ENCODE measurements at places on chromosomes 7 and 10.

DNA sequence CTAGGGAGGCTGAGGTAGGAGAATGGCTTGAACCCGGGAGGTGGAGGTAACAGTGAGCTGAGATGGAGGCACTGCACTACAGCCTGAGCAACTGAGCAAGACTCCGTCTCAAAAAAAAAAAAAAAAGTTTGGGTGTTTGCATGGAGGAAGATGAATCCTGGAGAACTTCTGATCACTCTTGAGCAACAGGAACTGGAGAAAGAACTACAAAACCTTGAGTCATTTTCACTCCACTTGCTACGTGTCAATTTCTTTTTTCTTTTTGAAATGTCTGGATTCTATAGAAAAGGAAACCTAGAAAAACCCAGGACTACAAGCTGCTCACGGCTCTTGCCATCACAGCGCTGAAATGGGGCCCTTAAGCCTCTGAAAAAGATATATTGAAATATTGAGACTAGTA lies 189.6 kb upstream of the NRP1 start:
- no peak for DNase-seq

DNA sequence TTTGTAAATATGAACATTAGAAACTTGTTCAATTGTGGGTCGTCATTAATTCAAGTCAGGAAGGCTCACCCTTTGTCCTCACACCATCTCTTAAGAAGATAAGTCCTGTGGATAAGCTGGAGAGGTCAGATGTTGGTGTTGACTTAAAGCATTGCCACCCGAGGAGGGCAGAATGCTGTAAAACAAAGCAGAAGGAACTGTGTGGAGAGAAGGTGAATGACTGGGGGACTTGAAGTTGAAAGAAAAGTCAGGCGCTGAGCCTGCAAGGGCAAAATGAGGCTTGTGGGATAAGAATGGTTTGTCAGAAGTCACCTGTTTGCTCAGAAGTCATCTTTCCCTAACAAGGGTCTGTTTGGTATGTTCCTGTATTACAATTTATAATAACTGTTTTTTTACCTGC lies 9.1 kb downstream of the RPA3 start:
- no peak for DNase-seq

DNA sequence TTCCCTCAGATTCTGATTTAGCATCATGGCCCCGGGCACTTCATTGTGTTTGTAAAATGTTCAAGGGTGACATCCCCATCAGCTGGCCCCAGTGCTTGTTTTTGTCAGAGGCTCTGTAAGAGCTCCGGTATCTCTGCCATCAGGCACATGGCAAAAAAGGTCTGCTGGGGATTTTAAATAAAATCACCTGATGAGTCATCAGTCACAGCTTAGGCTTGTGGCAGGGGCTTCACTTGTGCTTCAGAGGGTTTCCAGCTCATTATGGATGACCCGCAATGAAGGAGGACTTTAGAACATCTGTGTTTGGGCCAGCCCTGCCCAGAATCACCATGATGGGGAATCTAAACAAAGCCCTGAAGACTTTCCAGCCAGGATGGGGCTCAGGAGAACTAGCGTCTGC lies 259.9 kb downstream of the ZEB1 start:
- no peak for DNase-seq

DNA sequence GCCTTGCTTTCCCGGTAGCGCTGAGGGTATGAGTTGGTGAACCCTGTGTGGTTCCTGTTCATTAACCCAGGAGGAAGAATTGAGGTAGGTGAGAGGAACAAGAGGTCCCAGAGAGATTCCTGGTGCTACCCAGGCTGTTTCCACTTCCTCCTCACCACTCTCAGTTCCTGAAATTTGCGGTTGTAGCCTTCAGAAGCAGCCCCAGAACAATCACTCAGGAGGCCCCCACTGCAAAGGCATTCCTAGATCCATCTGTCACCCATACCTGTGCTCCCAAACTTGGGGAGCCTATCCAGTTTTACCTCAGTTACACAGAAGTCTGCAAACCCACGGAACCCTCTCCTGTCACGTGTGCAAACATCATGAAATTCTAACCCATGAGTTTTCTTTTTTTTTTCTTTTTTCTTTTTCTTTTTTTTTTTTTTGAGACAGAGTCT lies 9.0 kb upstream of the PIP4K2A start:
- DNase-seq = no peak

GRCh38 chr7:134919240-134919641 lies 67.1 kb upstream of the AGBL3 start:
- DNase-seq = no peak

DNA sequence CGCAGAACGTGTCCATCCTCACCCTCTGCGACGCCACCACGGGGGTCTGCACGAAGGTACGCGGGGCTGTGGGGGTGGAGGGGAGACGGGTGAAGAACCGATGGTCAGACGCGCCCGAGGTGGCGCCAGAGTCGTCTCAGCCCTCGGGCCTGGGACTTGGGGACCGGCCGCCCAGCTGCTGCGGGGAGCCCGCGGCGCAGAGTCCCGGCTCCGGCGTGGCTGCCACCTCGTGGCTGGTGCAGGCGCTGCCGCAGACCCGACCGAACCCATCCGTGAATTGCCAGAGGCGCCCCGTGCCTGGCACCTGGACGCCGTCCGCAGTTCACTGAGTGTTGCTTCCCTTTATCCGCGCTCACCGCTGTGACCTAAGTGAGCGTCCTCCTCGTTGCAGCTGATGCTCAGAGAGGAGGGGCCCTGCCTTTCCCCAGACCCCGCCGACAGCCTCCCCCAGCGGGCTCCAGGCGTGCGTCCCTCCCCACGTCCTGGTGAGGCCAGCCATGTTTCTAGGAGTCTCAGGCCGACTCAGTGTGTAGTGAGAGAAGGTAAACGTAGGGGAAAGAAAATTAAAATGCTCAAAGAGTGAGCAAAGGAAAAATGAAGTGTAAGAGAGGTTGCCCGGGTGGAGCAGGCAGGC lies 208.7 kb downstream of the PAXIP1 start:
- peak; percentile 47 for DNase-seq

GRCh38 chr10:44760513-44760912 lies 150.6 kb upstream of the TMEM72 start:
- DNase-seq = no peak

DNA sequence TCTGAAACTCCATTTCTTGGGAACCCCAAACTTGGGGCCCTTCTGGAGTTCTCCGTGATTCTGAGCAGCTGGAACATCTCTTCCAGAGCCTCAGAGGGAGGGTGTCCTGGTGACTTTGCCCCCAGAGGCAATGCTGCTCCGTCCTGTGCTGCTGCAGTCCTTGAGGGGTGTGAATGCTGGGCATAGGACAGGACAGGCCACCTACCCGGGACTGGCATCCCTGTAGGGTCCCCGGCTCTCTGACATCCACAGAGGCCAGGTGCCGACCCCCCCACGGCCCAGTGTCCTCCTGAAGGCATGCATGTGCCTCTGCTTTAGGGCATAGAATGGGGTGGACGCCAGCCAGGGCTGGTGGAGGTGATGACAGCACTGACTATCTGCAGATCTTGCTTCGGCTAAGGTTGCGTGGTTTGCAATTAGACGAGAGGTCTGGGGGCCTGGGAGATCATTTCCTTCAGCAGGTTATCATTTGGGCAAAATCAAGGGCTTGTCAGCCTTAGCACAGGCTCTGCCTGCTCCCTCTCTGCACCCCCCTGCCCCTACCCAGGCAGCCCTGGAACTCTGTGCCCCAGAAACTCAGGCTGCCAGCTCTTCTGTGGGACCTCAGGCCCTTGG lies 136.9 kb upstream of the GPR26 start:
- no peak for DNase-seq

DNA sequence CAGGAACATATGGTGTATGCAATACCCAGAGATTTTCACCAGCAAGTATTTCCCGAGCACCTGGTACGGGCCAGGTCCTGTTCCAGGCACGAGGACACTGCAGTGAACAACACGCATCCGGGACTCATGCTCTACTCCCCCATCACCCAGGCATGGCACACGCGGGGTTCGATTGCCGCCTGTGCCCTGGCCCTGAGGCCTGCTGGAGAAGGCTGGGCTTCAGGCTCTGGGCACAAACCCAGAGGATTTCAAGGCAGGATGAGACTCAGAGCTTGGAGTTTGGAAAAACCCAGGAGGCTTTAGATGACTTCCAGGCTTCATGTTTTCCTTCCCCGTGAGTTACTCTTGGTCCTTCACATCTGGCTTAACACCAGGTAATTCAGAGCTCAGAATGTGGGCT lies 143.5 kb downstream of the NEURL1 start:
- no peak for DNase-seq

GRCh38 chr10:66811211-66811610 lies 114.6 kb upstream of the LRRTM3 start:
- no peak for DNase-seq

GRCh38 chr7:80089366-80089765 lies 45.3 kb upstream of the GNAI1 start:
- DNase-seq = no peak

DNA sequence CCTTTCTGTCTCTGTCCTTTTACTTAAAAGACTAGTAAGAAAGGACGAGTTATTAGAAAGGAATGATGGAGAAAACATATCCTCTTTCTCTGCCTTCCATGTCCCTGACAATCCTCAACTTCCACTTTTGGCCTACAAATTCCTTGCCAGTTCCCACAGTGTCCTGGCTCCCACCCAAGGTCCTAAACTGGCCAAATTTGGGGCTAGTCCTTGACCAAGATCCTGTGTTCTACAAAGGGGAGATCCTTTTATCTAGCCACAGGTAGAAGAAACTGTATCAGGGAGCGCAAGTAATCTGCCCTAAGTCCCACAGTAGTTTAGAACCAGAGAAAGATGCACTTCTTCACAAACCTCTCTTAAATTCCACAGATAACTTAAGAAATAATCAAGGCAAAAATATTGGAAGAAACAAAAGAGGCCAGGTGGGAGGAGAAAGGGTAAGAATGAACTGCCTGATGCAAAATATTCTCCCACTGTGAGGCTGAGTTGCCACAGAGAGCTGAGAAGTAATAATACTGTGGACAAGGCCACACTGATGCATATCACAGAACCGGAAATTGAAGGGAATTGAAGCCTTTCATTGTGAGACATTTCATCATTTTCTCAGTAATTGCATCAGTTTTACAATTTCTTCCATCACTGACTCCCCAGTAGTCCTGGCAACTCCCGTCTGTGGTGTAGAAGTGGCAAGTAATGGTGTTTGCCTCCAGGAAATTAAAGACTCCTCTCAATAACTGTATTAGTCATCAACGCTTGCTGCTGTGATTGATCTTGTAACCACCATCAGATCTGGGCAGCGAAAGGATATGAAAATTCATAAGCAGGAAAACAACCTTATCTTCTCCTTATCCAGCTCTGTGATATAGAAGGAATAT lies 47.2 kb downstream of the DNAJC12 start:
- DNase-seq = peak; percentile 57

DNA sequence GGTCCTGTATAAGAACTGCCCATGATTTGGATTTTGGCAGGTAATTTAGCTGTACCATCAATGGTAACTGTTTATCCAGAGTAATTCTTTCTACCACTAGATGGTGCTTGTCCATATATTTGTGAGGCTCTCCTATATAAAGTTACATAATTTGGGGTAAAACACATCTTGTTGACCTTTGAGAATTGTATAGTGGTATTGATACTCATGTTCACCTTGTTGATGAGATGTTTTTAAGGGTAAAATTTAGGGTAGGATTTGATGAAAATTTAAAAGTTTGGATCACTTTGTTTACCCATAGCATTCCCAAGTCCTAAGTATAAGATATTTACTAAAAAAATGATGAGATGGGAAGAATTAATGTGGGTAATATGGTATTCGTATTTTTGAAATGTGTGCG lies 31.6 kb downstream of the ST7 start:
- peak; percentile 75 for DNase-seq

DNA sequence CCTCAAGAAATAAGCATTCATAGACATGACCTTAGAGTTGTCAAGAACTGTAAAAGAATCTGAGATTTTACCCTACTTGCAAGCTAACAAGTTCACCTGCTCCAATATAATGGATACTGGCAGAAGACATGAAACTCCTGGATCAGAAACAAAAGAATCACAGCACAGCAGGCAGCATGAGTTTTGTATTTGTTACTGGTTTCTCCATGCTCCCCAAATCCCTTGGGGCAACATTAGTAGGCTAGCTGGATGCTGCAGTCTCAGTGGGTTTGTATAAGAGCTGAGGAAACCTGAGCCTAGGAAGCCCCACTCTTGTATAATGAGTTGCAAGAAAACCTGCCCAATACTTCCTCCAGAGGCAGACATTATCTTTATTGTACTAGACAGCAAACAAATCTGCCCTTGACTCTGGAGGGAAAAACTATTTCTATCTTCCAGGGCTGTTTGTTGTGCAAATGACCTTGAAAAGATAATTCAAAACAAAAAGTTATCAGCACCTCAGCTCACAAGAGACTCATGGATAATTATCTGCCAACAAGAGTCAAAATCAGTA lies 64.8 kb downstream of the ABLIM1 start:
- no peak for DNase-seq

GRCh38 chr10:100174699-100175677 lies 10.8 kb downstream of the ERLIN1 start:
- no peak for DNase-seq

DNA sequence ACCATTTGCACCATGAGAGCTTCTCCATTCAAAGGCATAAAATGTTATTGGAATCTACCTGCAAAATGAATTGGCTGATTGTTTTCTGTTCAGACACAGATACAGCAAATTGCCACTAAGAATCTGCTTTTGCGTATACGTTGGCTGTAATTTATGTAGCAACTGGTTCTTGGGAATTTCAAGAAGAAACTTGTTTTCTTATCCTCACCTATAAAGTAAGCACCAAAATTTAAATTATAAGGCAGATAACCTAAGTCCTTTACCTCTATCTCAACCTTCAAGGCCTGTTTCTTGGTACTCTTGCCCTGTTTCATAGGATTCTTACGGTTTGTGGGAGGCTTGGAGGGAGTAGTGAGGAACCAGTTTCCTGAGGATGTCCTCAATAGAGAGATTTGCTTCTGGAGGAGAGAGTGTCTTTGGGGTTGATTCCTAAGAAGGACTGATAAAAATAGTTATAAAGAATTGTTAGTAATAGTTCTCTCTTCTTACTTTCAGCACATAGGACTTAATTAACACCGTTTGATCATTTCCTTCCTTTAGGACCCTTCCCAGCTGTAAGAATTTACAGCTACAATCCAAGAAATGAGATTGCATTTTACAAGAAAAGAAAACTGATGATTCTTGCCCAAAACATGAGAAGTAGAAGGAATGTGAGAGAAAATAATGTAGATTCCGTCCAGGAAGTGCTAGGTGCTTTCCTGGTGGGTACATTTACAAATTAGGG lies 2.0 kb downstream of the STAMBPL1 start:
- no peak for DNase-seq

DNA sequence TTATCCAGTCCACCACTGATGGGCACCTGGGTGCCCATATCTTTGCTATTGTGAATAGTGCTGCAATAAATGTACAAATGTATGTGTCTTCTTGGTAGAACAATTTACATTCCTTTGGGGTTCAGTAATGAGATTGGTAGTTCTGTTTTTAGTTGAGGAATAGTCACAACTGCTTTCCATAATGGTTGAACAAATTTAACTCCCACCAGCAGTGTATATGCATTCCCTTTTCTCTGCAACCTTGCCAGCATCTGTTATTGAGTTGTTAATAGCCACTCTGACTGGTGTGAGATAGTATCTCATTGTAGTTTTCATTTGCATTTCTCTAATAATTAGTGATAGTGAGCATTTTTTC lies 27.8 kb downstream of the COA1 start:
- DNase-seq = no peak

- no peak for DNase-seq
These were observed 89.5 kb upstream of the TES start for GRCh38 chr7:116120839-116121238.

Data from hematopoietic multipotent progenitor cell treated with erythropoietin and hydrocortisone succinate and interleukin-3 and kit ligand, for 4 days (in vitro differentiated cells).